ENCODE measurements at places on chromosomes 6 and 20.

GRCh38 chr20:58349570-58349969 lies 39.5 kb upstream of the VAPB start:
- no peak for DNase-seq

DNA sequence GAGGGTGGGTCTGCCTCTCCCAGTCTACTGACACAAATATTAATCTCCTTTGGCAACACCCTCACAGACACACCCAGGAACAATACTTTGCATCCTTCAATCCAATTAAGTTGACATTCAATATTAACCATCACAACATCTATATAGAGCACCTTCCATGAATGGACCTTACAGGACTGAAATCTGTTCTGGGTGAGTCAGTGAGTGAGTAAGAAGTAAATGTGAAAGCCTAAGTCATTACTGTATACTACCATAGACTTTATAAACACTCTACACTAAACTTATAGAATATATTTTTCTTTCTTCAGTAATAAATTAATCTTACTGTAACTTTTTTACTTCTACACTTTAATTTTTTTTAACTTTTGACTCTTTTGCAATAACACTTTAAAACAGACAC lies 993.8 kb upstream of the MAP3K7 start:
- DNase-seq, result no peak

- DNase-seq, result no peak
Observed at GRCh38 chr20:61986762-61987321, 78.8 kb downstream of the TAF4 start.

DNA sequence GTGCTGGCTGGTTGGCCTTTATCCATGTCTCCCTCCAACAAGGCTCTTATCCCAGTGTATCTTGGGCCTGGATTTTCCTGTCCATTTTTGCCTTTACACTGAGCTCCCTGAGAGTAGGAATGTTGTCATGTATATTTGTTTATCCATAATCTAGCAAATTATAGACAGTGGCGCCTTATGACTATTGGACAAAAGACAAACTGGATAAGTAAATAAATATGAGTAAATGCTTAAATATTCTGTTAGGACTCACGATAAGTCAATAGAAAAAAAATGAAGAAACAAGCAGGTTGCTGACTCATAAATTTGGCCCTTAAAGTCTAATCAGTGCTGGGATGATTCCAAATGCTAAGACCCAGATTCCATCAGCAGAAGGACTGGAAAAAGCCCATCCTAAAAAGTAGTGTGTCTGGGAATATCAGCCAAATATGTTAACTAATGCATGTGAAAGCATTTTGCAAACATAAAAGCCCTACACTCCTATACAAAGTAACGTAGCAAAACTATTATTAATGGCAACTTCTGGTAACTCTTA lies 55.0 kb upstream of the PCSK2 start:
- no peak for DNase-seq

DNA sequence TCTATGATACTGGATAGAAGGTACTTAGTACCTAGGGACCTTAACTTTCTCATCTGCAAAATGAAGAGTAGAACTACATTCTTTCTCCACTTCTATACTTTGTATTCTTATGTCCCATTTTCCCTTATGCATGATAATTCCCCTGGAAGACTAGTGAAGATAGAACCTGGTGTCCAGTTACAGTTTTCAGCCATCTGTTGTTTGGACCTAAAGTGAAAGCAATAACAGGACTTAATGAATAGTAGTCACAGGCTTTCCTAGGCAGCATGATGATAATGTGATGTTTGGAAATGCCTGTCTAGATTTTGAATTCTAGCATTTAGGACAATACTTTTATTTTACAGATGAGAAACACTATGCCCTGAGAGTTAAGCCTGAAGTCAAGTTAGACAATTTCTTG lies 153.8 kb downstream of the RIMS1 start:
- DNase-seq, result no peak

GRCh38 chr20:33663161-33664084 lies 1.3 kb downstream of the C20orf144 start:
- peak; percentile 84 for DNase-seq

- no peak for DNase-seq
Observed at GRCh38 chr6:40555092-40555491, 32.1 kb downstream of the LRFN2 start.

- no peak for DNase-seq
Observed at GRCh38 chr20:59623133-59623532, 18.8 kb downstream of the PHACTR3 start.

DNA sequence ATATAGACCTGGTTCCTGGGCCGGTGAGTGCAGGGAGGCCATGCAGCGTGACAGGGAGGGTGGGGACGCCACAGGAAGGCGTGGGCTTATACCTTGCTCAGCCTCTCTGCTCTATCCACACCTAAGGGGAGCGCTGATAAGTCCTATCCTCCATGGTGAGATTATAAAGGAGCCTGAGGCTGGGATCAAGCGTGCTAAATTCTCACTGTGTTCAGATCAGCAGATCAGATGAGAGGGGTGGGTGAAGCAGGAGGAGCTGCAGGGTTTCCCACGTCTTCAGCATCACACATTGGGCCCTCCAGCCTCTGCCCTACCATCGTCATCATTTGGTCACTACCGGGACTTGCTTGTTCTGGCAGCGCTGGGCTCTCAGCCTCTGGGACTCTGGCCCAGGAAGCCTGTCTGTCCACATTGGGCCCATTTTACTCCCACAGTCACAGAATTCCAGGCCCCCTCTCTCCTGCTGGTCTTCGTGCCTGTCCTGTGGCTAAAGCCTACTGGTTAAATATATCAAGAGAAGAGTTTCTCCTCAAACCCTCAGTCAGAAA lies 29.1 kb upstream of the PDE10A start:
- DNase-seq, result no peak

DNA sequence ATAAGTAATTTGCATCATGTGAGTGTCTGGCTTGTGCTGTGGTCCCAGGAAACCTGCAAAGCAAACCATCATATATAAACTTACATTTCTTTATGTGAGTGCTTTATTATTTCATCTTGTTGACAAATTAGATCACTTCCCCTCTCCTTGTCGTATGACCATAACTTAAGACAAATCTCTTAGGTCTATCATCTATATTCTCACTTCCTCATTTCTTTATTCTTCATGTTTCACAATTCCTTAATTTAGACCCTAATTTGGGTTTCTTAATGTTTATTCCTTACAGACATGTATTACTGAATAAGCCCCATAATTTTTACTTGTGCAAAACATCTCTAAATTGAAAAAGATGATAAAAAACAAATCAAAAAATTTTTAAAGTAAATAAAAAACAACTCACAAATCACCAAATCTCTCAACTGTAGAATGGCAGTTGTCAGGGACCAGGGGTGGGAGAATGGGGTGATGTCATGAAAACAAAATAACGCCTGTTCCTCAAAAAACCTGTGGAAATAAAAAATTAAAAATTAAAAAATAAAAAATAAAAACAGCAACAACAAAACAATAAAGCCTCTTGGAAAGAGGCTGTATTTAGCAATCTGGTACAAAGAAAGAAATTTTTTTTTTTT lies 49.5 kb upstream of the FBXO30 start:
- DNase-seq, result no peak

- DNase-seq, result no peak
Observed at GRCh38 chr20:19937651-19938420, 79.3 kb upstream of the NAA20 start.

DNA sequence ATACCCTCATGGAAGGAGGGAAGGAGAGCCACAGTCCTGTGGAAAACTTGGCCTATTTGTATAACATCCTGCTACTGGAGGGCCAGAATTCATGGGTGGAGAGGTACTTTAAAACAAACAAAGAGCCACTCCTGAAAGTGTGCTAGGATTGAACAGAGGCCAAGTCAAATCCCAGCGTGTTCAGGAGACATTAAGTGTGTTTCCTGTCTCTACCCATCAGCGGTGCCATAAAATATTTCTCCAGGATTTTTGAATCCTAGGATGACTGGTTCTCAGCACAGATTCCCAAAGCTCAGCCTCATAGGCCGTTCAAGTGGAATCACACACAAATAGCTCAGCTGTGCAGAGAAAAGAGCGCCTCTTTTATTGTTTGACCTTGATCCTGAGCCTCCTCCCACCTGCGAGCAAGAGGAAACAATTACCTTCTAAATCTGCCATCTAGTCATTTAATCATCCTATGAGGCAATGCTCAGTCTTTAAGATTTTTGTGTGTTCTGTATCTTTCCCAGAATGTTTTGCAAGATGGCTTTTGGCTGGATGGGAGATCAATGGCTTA lies 31.8 kb upstream of the RALGAPA2 start:
- no peak for DNase-seq

DNA sequence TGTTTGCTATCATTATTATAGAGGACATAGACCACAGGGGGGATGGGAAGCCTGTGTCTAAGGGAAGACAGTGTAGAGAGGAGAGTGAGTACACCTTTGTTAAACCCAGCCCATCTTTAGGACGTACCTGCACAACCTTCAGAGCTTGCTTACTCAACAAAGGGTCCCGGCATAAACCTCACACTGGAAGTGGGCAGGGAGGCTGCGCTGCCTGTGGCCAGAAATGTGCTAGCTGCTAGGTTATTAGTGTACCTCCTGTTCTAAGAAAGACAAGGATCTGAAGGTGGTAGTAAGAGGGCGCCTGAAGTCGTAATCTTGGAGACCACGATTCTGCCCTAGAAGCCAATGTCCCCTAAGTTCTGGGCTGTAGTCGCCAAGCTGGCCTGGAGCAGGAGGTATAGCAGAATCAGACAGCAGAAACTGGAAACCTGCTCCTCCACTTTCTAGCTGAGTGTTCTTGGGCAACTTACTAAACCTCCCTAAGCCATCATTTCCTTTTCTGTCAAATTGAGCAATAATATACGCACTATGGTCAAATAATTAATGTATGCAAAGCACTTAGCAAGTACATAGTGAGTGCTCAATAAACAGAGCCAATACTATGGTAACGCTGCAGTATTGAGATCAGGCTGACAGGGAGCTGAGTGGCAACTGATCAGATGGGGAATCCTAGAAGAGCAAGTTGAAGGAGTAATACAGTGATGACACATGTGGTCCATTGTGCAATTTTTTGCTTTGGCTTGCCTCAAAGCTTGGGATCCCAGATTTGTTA lies 16.8 kb upstream of the AKIRIN2 start:
- DNase-seq, result no peak

- no peak for DNase-seq
Observed at GRCh38 chr20:32988008-32988407, 16.2 kb downstream of the SUN5 start.

GRCh38 chr6:71478834-71479541 lies 190.4 kb downstream of the OGFRL1 start:
- no peak for DNase-seq

- no peak for DNase-seq
Observed at GRCh38 chr6:119966484-119966883, 616.9 kb upstream of the MAN1A1 start.

GRCh38 chr20:18537651-18538050 lies 29.6 kb upstream of the SMIM26 start:
- no peak for DNase-seq

GRCh38 chr6:142907544-142907943 lies 37.4 kb downstream of the HIVEP2 start:
- no peak for DNase-seq

DNA sequence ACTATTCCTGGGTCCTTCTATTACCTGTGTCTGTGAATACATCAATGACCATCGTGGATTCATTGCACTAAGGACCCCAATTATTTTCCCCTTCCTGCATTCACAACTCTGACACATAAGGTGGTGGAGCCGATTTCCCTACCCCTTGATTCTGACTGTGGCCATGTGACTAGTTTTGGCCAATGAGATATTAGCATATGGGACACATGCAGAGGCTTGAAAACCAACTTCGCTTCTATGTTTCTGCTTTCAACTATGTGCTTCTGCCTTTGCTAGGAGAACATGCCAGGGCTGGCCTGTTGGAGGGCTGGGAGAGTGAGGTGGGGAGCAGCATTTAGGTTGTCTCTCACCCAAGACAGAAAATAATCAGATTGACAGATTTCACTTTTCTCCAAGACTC lies 483.1 kb upstream of the JAG1 start:
- no peak for DNase-seq

DNA sequence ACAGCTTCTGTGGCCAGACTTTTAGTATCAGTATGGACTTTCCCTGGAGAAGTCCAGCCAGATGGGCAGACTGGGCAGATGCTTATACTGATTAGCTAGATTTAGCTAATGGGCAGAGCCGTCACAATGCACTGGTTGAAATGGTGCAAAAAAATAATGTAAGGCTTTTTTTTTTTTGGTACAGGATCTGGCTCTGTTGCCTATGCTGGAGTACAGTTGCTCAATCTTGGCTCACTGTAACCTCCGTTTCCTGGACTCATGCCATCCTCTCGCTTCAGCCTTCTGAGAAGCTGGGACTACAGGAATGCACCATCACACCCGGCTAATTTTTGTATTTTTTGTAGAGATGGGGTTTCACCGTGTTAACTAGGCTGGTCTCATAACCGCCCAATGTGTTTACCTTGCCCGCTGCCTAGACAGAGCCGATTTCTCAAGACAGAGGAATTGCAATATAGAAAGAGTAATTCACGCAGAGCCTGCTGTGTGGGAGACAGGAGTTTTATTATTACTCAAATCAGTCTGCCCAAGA lies 16.4 kb upstream of the KIFC1 start:
- peak; percentile 85 for DNase-seq

- DNase-seq, result no peak
Observed at GRCh38 chr20:20083807-20084206, 31.5 kb downstream of the CFAP61 start.

DNA sequence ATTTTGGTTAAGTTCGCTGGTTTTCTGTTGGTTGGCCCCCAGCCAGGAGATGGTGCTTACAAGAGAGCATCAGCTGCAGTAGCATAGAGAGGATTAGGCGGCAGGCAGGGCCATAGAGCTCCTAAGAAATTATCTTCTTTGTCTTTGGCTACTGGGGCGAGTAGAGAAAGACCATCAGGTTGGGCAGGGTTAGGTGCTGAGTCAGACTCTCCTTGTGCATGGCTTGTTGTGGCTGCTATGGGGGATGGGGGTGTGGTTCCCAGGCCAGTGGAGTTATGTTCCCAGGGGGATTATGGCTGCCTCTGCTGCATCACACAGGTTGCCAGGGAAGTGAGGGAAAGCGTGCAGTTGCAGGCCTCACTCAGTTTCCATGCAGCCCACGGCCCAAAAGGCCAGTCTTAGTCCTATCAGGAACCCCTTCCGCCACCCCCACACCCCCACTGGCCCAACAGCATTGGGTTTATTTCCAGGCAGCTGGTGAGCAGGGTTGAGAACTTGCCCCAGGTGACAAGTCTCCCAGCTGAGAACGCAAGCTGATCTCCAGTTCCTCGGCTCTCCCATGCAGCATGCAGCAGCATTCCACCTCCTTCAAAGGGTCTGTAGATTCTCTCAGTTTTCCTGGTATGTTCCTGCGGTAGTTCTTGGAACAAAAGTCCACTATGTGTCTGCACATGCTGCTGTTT lies 243.7 kb downstream of the UTRN start:
- no peak for DNase-seq
